Pons (tissue), 1 donor: ENCODE measurements at places on chromosomes 1 and 21.

DNA sequence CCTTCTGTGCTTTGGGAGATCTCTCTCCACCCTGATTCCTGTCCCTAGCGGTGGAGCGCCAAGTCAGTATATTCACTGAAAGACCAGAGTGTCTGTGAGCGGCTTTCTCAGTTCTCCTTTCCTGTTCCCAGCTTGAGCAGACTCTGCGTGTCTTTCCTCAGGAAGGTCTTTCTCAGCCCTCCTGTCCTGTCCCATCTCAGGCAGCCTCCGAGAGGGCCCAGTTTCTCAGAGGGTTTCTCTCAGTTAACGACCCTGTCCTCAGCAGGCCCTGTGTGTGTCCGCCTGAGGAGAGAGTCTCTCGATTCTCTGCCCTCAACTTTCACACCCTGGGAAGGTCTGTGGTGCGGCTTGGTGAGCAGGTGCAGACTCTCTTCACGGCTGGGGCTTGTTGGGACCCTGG lies 34.0 kb upstream of the CHIT1 start:
- DNase-seq, result no peak

- no peak for DNase-seq
These were observed 62.8 kb downstream of the RGS13 start for GRCh38 chr1:192698731-192699130.

GRCh38 chr1:59553371-59553770 lies 256.5 kb downstream of the FGGY start:
- DNase-seq, result no peak

- no peak for DNase-seq
These were observed 36.0 kb downstream of the KAZN start for GRCh38 chr1:14634486-14634885.

GRCh38 chr1:210448297-210448892 lies 119.7 kb downstream of the HHAT start:
- DNase-seq, result peak; percentile 73

GRCh38 chr1:91555074-91555730 lies 54.6 kb downstream of the CDC7 start:
- DNase-seq, result no peak

DNA sequence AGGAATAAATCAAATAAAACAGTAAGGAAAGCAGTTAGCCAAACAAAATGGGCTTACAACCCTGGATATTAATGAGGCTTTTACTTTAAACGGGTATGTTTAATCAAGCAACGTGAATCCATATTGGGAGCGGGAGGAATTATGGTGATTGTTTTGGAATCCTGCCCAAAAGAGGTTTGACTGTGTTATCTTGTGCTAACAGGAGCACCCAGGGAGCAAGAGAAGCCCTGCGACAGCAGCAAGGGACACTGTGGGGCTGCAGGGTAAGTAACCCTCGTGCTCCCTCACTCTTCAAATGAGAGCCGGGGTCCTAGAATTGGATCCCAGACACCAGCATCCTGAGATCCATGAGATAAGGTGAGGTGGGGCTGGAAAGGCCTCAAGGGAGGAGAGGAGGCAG lies 72.6 kb upstream of the PGBD5 start:
- no peak for DNase-seq

DNA sequence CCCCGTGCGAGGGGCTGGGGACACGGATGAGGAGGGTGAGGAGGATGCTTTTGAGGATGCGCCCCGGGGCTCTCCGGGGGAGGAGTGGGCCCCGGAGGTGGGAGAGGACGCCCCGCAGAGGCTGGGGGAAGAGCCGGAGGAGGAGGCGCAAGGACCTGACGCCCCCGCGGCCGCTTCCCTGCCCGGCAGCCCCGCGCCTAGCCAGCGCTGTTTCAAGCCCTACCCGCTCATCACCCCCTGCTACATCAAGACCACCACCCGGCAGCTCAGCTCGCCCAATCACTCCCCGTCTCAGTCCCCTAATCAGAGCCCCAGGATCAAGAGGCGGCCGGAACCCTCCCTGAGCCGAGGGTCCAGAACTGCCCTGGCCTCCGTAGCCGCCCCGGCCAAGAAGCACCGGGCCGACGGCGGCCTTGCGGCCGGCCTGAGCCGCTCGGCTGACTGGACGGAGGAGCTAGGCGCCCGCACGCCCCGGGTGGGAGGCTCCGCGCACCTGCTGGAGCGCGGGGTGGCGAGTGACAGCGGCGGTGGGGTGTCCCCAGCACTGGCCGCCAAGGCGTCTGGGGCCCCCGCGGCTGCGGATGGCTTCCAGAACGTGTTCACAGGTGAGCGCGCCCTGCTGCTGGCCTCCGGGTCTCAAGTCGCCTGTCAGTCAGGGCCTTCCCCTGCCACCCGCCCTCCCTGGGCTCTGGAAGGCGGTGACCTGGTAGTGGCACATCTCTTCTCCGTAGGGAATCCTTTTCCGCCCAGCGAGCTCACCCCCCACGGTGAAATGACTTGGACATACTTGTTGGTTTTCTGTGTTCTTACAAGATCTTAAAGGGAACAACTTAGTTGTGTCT lies 1.7 kb downstream of the FMN2 start:
- DNase-seq, result no peak

- DNase-seq, result peak; percentile 7
These were observed 44.8 kb downstream of the CHD1L start for GRCh38 chr1:147287133-147287865.

- no peak for DNase-seq
These were observed 597.3 kb upstream of the ADGRL4 start for GRCh38 chr1:79603843-79604242.

DNA sequence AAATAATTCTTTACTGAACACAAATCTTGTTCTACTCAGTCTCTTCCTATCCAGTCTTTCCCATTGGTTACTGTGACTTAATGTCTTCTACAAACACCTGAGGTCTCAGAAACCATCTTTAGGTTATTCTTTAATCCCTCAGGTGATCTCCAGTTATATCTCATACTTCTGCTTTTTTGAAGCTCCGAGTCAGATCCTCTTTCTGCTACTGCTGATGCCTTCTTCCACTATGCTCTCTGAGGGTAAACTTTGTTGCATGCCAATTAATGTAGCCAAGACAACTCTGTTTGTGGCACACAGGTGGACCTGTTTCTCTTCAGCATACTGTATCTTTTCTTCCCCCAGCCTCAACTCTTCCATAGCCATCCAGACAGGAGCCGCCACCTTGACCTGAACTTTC lies 3.1 kb upstream of the APCS start:
- no peak for DNase-seq

GRCh38 chr1:75985827-75986226 lies 53.6 kb upstream of the ASB17 start:
- no peak for DNase-seq

- no peak for DNase-seq
These were observed 41.0 kb upstream of the USP25 start for GRCh38 chr21:15688809-15689208.

- no peak for DNase-seq
These were observed 29.7 kb downstream of the PPFIA4 start for GRCh38 chr1:203056012-203056411.

DNA sequence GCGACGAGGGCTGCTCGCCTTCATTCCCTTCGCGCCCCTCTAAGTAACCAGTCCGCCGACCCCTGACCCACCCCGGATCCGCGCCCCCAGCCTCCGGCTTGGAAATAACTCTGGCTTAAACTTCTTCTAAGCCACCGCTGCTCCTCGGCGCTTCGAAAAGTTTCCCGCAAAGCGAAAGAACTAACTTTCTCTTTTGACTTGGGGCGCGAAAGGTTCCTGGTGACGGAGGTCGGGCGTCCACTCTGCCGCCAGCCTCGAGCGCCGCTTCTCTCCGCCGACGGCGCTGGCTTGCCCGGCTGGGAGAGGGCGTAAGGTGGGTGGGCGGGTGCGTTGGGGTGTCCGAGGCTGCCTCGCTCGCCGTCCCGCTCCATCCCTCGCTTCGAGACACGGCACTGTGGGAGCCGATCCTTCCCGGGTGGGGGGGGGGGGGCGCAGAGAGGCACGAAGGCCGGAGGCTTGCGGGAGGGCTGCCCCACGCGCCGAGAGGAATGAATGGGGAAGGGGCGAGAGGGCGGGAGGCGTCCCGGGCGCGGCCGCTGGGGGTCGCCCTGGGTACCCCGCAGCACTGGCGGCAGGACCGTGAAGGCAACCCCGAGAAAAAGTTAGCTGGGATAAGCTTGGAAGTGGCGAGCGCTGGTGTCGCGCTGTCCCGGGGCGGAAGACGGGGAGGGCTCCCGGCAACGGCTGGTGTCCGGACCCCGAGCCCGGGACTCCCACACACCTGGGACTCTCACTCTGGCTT lies 569 bp downstream of the ATF3 start:
- peak; percentile 30 for DNase-seq

DNA sequence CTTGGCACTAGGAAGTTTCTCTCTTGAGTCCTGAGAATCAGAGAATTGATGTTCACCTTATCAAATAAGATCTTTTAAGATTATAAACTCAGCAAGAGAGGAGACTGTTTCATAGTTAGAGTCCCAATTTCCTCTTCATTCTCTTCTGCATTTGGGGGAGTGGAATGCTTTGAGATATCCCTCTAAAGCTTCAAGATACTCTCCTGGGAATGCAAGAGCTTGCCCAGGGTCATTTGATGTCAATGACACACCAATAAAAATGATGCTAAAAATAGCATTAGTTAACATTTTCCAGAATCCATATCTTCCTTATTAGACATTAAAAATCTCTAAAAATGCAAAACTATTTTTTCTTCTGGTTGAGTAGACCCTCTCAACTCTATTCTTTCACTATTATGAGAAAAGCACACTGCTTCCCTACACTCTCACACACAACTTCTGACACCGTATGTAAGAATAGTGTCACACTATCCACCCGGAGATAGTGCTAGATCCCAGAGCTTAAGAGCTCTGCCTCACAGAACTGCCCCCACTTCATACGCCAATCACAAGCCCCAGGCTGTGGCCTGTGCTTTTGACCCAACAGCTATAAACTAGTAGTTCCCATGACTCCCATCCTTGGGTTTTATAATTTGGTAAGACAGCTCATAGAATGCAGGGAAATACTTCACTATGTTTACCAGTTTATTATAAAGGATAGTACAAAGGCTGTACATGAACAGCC lies 399.9 kb upstream of the RUNX1 start:
- DNase-seq, result no peak

DNA sequence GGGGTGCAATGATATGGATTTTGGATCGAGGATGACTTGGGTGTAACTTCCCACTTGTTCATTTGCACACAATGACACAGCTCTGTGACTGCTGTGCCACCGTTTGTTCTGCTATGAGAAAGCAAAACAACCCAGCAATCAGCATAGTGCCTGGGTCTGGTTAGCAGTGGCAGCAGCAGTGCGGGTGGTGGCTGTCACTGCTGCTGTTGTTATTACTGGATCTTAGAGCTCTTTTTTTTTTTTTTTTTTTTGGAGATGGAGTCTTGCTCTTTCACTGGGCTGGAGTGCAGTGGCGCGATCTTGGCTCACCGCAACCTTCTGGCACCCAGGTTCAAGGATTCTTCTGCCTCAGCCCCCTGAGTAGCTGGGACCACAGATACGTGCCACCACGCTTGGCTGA lies 56.9 kb downstream of the TBCE start:
- peak; percentile 86 for DNase-seq

DNA sequence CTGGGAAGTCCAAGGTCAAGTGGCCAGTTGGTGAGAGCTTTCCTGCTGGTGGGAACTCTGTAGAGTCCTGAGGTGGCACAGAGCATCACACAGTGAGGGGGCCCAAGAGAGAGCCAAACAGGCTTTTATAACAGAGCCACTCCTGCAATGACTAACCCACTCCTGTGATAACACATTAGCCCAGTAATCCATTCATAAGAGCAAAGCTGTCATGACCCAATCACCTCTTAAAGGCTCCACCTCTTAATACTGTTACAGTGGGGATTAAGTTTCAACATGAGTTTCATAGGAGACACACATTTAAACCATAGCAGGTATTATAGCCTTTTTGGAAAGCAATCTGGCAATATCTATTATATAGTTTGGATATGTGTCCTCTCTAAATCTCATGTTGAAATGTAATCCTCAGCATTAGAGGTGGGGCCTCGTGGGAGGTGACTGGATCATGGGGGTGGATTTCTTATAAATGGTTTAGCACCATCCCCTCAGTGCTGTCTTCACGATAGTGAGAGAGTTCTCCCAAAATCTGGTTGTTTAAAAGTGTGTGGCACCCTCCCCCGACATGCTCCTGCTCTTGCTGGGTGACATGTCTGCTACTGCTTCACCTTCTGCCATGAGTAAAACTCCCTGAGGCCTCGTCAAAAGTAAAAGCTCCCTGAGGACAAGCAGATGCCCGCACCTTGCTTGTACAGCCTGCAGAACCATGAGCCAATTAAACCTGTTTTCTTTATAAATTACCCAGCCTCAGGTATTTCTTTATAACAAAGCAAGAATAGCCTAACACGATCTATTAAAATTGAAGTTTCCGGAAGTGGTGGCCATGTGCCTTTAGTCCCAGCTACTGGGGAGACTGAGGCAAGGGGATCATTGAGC lies 64.5 kb downstream of the CD58 start:
- DNase-seq, result no peak

GRCh38 chr1:81681601-81682266 lies 119.0 kb upstream of the ADGRL2 start:
- no peak for DNase-seq

DNA sequence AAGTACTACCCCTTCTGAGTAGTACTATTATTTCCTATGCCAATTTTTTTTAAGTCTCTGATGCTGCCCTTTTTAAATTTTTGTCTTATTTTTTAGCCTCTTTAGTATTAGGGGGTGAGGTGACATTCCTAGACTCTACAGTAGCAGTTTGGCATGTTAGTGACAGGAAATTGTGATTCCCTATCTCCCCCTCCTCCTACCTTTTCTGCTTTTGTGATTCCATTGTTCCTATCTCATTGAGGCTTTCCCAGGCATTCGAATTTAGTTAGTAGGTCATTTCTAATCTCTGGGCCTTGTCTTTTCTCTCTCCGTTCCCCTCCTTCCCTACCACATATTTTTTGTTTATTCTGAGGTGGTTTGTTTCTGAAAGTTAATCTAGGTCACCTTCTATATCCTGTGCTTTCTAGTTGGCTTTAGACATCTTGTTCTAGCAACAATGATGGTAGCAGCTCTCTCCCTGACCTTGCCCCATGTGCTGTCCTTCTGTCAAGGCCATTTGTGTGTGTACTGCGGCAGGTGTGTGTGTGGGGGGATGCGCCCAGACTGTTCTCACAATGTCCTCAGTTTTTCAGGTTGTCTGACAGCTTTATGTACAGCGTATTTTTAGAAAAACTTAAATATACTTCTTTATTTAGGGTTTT lies 21.5 kb downstream of the SEMA6C start:
- no peak for DNase-seq

DNA sequence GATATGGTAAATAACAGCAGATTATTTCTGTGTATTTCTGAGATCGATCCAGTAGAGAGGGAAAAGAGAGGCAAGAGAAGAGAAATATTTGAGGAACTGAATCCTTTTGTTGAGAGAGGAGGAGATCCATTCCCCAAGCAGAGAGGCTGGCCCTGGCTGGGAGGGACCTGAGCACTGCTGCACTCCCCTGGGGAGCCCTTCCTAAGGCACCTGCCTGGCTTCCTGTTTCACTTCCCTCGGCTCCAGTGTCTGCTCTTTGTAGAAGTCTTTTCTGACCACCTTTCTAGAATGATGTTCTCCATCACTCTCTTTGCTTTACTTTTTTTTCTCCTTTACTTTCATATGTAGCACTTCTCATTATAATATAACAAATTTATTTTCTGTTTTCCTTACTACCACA lies 42.3 kb upstream of the SLC6A9 start:
- no peak for DNase-seq

- DNase-seq, result no peak
These were observed 18.1 kb upstream of the IFFO2 start for GRCh38 chr1:18974606-18975005.

- no peak for DNase-seq
These were observed 3.9 kb downstream of the SYPL2 start for GRCh38 chr1:109470245-109470644.
